Dorsolateral prefrontal cortex (tissue), 122 donors: ENCODE measurements at places on chromosomes 5 and 9.
A peak's percentile ranks its signal among the peaks of the same experiment; 100 is the strongest.

GRCh38 chr9:13675638-13676000 lies 396.1 kb upstream of the MPDZ start:
- DNase-seq: no peak

DNA sequence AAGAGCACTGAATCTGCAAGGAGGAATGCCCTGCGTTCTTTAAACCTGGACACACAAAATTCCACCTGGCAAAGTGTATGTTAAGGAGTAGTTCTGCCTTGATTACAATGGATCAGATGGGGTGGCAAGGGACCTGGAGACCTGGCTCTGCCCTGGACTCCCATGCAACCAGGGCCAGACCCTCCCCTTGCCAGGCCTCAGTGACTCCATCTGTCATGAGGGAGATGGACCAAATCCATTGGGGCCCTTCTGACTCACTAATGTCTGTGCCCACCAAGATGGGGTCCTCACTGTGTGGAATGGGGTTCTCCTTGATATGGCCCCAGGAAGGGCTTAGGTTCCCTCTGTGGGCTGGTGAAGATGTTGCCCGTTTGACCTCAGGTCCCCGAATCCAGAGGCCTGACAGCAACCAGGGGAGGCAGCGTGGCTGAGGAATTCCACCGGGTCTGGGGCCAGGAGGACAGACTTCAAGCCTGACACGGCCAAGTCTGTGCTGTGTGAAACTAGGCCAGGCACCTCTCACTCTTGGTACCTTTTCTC lies 100.3 kb downstream of the PAX5 start:
- DNase-seq: no peak

- no peak for DNase-seq
Measured at GRCh38 chr9:132372177-132373095, 17.6 kb upstream of the SETX start.

DNA sequence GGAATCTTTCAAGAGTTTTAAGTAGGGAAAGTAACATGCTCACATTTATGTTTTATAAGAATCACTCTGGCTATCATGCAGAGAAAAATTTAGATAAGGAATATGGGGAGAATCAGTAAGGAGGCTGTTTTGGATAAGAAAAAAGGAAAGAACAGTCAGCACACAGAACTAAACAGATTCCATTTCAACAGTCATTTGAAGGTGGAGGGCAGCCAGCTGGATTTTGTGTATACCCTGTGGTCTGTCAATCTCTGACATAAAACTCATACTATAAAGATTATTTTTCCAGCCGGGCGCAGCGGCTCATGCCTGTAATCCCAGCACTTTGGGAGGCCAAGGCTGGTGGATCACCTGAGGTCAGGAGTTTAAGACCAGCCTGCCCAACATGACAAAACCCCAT lies 64.2 kb downstream of the PCA3 start:
- no peak for DNase-seq

GRCh38 chr5:81247441-81247972 lies 14.4 kb downstream of the CKMT2 start:
- no peak for DNase-seq

DNA sequence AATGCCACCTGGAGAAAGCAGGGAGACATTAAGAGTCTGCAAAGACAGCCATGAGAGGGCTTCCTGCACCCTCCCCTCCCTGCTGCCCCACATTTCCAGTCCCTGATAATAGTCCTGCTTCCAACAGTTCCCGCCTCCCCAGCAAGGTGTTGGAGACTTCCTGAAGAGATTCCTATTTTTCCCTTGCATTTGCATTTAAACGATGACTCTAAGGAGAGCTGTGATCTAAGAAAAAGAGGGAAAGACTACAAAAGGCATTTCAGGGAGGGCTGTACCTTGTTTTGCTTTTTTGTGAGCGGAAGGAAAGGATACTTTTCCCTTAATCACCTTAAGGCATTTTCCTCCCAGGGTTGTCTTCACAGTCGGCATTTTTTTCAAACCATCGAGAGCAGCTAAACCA lies 62.1 kb downstream of the GAS1 start:
- DNase-seq: no peak

GRCh38 chr9:10876333-10876732 lies 263.5 kb upstream of the PTPRD start:
- DNase-seq: no peak

DNA sequence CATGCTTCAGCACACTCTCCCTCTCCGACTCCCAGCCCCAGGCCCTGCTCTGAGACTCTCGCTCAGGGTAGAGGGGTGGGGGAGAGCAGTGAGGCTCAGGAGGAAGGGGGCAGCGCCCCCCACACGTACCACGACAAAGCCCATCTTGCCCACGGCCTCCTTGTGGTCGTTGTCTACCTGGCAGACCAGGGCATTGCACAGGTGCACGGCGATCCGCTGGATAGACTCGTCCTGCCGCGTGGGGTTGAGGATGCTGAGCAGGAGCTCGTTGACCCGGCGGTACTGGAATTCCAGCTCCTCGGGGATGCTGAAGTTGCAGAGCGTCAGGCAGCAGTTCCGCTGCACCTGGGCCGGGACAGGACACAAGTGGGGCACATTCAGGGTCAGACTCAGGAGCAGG lies 18.5 kb upstream of the ZDHHC12 start:
- no peak for DNase-seq

DNA sequence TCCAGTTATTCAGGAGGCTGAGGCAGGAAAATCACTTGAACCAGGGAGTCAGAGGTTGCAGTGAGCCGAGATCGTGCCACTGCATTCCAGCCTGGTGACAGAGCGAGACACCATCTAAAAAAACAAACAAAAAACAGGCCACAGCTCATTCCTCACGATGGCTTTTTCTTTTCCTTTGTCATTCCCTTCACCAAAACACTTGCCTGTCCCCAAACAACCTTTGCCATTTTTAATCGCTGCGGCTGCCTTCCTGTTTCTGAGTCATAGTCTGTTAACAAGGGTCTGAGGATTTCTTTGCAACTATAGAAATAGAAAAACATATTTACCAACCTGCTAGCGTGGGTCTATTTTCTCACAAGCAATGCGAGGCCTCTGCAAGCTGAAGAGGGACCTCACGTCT lies 123.0 kb upstream of the FSTL4 start:
- DNase-seq: no peak

GRCh38 chr5:6419340-6419852 lies 29.3 kb upstream of the UBE2QL1 start:
- no peak for DNase-seq

DNA sequence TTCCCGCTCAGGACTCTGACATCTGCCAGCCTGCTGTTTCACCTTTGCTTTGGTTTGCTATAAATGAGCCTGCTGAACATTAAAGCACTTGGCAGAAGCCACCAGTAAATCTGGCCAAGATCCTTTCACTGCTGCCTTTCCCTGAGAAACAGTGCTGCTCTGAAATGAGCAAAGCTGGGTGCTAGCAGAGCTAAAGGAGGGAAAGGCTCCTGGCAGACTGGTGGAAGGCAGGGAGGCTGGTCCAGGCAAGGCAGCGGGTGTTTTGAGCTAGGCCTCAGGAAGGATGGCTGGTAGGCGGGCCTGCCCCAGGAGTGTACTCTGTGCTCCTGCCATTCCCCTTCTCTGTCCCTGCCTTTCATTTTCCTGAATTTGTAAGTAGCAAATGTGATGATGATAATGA lies 52.5 kb upstream of the PTGS1 start:
- DNase-seq: peak; percentile 73

DNA sequence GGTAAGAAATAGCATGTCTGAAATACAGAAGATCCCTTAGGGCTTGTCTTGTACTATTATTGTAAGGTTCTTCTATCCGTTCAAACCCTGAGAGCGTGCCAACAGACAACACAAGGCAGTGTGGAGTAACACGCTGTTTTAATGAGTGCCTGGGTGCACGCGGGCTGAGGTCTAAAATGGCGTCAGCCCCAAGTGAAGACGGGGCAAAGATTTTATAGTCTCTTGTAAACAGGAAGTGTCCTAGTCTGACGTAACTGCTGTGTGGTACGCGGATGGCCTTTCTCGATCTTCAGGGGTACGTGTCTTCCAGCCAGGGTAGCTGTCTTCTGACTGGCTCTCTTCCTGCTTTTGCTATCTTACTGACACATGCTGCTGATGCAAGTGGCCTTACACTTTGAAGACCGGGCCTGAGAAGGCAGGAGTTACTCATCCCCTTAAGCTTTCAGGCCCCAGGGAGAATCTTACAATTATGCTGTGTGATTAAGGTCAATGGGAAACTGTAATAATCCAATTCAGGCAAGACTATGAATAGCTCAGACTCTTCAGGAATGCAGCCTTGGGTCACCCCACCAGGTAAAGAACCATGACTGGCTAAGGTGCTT lies 1812.0 kb upstream of the CDH9 start:
- DNase-seq: no peak

DNA sequence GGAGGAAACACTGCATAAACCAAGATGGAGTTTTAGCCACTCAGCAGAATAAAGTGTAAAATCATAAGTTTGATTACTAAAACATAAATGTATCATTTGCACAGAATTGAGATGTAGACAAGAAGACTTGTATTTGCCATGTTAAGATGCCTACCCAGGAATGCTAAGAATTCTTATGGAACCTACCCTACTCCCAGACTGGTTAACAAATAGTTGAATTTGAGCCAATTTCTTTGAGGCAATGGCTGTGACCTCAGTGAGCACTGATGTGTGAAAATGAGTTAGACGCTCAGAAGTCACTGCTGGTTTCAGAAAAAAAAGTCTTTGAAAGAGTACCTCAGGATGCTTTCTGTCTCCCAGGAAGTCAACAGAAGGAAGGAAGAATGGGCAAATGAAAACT lies 95.6 kb downstream of the ESM1 start:
- no peak for DNase-seq

- DNase-seq: peak; percentile 73
Measured at GRCh38 chr9:119368681-119369581, at the start of gene BRINP1. TSS of gene BRINP1 (minus strand) at chr9:119369435. CDS start at chr9:119313355, 56,080 bp downstream.

DNA sequence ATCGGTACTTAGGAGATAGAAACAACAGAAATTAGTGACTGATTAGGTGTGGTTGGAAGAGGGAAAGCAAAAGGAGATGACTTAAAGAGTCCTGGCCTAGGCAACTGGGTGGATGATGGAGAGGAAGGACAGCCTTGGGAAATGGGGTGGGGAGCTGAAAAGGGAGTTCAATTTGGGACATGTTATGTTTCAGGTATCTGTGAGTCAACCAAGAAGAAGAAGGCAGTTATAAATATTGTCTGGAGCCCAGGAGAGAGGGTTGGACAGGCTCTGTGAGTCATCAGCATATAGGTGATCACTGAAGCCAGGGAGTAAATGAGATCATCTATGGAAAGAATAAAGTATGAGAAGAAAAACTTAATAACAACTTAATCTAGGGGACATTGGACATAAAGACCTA lies 357.7 kb downstream of the NPR3 start:
- no peak for DNase-seq

GRCh38 chr9:32882705-32883104 lies 99.4 kb downstream of the TMEM215 start:
- no peak for DNase-seq

DNA sequence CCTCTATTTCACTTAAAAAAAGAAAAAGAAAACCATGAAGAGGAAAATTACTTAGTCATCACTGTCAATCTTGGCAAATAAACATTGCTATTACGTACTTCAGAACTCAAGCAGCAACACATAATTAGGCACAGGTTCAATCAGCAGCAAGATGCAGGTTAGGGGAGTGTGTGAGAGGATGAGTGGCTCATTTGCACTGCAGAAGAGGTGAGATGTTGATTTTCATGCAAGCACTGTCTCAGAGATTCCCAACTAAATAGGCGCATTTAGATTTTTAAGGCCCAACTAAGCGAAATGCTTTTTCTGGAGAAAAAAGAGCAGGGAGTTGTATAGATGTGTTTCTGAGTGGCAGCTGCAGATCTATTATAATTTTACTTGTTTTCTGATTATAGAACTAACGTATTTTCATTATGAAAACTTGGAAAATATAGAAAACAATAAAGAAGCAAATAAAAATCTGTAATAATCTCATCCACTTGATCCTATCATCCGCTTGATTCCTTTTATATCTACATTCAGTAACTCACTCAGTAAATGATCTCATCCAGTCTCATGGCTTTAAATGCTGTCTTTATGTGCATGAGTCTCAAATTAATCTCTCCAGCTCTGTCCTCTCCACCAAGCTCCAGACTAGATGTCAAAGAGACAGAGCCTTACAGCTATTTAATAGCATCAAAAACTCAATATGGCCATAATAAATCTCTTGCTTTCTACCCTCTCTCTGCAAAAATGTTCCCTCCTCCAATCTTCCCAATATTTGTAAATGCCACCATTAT lies 162.5 kb downstream of the ZNF462 start:
- DNase-seq: no peak

DNA sequence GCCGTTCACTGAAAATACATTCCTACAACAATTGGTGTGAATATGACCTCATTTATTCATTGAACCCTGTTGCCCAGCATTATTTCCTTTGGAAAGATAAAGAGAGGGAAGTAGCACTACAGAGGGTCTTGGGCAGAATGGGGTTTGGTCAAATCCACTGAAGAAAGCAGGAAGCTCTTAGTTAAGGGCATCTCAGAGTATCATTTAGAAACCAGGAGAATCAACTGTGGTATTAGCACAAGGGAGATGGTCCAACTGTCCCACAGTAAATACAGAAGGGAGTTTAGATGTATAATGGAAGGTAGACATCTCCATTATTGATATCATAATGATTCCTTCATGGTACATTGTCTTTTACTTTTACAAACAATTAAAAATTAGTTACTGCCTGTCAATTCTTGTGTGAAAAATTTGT lies 47.1 kb downstream of the LIX1 start:
- no peak for DNase-seq

GRCh38 chr5:42985129-42986037 lies 54.7 kb downstream of the ANXA2R start:
- DNase-seq: no peak

DNA sequence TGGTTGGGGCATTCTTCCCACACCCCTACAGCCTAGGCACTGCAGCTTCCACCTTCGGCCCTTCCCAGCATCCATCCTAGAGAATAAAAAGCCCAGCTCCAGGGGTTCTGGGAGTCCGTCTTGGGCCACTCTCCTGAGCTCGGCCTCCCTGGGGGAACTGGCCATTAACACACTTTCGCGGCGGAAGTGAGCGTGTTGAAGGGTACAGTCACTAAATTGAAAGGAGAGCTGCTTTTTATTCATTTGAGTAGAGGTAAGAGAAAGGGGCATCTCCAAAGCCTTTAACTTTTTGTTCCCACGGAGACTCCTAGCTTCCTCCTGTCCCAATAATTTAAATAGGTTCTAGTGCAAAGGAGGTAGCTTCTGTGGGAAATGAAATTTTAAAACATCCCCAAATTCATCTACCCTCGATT lies 31.0 kb upstream of the NFIB start:
- DNase-seq: no peak
